ENCODE measurements at places on chromosomes 2 and 18.

DNA sequence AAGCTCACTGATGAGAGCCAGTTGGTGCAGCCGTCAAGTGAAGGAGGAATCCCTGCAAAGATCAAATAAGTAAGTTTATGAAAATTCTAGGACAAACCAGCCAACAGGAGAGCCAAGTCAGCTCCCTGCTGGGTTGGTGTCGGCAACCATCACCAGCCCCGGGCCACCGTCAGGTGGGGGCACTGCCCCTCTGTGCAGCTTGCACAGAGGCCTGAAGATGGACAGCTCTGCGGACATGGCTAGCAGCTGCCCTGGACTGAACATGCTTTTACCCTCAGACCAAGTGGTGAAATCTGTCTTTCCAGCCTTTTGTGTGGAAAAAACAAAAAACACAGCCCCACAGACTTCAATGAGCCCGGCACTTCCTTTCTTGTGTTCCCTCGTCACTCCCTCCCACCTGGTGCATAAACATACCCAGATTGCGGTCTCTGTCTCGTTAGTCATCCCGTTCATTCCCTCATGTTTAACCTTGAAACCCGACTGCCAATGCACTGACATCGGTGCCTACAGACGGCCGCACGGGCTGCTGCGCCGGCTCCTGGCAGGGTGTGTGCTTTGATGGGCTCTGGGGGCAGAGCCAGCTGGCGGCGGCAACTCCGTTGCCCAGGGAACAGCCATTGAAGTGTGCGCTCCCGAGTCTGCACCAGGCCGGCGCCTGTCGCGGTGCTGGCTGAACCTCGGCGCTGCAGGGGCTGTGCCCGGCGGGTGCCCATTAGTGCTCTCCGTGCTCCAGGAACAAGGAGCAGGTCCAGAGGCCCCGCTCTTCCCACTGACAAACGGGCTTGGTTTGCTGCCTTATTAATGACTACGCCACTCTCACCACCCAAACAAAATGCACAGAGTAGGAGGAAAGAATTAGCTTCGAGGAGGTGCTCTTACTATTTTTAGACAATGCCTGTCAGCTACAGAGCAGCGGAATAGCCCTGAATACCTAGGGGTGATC, 95.3 kb downstream of the EIPR1 start:
- DNase-seq, result no peak

GRCh38 chr18:42141439-42141838, 186.4 kb downstream of the PIK3C3 start:
- DNase-seq, result no peak

GRCh38 chr2:95271381-95271971, 2.8 kb upstream of the PROM2 start:
- no peak for DNase-seq

DNA sequence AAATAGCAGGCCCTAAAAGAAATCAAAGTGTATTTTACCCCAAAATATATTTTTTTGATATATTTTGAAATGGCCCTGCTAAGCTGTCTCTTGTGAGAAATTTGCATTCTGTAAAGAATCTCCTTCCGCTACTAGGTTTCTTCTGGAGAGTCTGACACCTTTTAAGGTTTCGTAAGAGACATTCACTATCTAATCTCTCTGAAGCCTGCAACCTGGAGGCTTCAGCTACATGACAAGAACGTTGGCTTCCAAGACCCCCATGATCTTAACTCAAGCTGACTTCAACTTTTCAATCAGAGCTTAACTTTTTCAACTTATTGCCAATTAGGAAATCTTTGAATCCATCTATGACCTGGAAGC, 1894.9 kb upstream of the LRRTM1 start:
- DNase-seq, result no peak

GRCh38 chr2:26732446-26732845, 31.6 kb upstream of the SLC35F6 start:
- no peak for DNase-seq

GRCh38 chr18:35106845-35107148, 65.6 kb downstream of the MAPRE2 start:
- no peak for DNase-seq

DNA sequence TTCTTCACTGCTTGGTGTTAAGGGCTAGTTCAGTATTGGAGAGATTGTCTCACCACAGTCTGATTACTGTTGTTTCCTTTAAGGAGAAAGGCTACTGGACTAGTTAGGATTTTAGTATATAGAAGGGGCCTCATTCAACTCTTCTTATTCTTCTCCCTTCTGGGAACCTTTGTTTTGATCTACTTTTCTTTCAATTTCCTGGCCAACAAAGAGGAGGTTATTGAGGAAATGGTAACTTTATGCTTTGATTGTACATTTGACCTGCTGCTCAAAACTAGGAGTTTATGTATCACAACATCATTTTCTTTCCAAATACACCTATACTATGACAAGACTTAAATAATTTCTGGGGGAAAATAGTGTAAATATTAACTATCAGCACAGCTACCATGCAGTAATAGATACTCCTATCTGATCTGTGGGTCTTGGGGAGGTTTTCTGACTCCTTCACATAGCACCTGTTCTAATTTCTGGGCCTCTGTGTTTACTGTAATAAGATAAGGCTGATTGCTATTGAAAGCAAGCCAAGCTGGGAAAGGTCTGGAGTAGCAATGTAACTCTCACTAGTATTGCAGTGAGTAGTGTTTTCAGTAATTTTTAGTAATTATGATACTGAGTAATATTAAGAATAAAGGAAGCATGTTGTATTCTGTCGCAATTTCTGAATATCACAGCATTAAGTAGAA, 395.3 kb downstream of the NUP35 start:
- DNase-seq, result no peak

DNA sequence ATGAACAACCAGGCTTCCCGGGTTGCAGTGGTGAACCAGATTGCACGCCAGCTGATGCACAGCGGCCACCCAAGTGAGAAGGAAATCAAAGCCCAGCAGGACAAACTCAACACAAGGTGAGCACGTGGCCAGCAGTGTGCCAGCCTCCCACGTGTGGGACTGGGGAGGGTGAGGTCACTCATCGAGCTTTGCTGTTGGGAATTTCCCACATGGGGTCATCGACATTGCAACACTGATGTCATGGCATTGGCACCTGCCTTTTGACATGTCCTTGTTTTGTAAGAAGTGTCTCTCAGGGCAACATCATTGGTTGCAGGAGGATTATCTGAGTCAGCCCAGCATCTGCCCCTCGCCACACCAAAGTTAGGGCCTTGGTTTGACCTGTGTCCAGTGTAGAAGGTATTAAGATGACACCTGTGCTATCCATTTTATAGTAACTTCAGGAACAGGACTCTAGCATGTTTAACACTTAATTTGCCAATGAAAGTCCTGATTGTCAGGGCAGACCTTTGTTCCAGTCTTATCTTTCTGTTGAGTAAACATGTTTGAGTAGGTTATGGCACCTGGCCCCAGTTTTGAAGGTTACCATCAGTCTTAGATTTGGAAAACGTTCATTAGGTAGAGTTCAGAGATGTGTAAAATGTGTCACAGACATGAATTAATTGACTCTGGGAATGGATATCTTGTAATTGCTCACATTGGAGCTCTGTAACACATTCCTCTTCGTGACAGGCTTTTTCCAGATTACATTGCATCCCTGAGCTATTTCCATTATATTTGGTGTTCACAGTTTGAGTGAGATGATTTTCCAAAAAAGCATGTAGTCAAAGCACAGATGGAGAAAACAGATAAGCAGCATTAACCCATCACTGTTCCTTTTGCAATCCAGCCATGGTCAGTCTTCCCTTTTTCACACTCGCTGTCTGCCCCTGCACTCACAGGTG, 93.3 kb upstream of the EML6 start:
- DNase-seq, result no peak

DNA sequence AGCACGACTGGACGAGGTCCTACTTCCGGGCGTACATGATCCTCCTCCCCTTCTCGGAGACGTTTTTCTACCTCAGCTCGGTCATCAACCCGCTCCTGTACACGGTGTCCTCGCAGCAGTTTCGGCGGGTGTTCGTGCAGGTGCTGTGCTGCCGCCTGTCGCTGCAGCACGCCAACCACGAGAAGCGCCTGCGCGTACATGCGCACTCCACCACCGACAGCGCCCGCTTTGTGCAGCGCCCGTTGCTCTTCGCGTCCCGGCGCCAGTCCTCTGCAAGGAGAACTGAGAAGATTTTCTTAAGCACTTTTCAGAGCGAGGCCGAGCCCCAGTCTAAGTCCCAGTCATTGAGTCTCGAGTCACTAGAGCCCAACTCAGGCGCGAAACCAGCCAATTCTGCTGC, 24.8 kb downstream of the LYPD1 start:
- no peak for DNase-seq

GRCh38 chr2:99841749-99842148, 300.6 kb downstream of the AFF3 start:
- no peak for DNase-seq

DNA sequence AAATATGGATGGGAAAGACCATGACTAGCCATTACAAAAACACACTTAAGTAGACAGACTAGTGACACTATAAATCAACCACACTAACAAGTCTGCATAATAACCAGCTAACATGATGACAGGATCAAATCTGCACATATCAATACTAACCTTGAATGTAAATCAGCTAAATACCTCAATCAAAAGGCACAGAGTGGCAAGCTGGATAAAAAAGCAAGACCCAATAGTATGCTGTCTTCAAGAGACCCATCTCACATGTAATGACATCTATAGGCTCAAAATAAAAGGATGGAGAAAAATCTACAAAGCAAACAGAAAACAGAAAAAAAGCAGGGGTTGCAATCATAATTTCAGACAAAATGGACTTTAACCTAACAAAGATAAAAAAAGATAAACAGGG, 16.3 kb downstream of the PFN4 start:
- no peak for DNase-seq

- DNase-seq, result no peak
Measured at GRCh38 chr2:108320326-108320922, 31.7 kb downstream of the SULT1C2 start.

- no peak for DNase-seq
Measured at GRCh38 chr2:176038694-176039093, 36.6 kb upstream of the LNPK start.

GRCh38 chr2:18833941-18834340, 244.6 kb upstream of the NT5C1B start:
- DNase-seq, result no peak

DNA sequence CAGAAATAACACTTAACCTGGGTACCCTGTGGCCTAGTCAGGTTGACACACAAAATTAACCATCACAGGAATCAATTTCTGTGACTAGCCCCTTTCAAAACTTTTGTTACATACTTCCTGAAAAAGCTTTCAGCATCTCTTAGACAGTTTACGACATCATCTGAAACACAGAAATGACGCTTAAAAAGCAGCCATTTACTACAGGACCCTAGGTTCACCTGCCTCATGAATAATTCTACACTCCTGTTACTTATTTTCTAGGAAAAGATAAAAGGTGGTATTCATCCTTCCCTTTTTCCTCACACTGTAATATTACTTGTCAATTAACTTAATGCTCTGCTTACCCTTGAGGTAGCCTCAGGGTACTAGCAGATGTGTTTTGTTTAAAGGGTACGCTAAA, 388.4 kb downstream of the IRS1 start:
- no peak for DNase-seq

DNA sequence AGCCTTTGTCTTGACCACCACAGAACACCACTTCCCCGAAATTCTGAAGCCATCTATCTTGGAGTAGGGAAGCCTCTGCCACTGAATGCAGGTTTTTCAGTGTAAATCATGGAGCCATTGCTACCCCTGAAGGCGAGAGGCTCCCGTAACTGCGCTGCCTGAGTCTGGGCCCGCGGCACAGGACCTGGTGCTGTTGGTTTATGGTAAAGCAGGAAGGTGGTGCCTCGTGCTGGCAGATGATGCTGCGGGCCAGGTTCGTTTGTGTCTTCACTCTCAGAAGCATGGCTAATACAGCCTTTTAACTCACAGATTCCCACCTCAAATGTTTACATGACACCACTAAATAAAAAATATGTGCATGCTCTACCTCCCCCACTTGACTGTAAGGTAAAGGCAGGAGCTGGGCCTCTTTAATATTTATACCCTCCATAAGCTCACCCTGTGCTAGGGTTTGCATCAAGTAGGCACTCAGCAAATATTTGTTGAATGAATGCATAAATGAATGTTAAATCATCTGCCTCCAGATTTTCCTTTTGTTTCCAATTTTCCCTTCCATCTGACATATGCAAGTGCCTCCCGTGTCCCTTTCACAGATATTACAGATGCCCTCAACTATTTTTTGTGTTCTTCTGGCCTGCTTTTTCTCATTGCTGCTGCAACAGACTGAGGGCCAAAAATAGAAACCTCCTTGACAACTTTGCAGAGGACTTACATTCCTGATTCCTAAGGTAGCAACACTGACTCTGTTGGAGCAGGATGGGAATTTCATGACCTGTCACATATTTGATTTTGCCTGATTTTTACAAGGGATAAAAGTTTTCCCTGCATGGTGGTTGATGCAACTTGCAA, 83.5 kb upstream of the CPO start:
- DNase-seq, result no peak

DNA sequence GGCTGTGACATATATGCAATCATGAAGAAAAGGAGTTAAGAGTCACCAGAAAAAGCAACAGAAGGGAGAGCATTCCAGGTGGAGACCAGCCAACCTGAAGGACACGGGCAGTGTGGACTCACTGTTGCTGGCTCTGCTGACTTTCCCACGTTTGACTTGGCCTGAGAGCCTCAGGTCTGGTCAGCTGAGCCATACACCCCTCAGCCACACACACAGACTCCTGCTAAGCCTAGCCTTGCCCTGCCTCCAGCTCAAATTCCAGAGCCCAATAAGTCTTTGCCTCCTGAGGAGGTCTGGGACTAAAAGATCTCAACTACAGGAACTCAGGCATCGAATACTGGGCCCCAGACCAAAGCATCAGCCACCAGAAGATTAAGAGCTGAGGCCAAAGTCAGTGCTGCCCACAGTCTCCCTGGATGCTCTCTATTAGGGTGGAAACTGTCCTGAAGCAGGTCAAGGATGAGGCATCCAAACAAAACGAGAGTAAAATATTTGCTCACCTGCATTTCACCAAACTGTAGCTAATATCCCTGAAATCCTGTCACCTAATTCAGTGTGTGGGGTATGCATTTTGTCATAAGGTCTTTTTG, 23.3 kb downstream of the CACNB4 start:
- no peak for DNase-seq

DNA sequence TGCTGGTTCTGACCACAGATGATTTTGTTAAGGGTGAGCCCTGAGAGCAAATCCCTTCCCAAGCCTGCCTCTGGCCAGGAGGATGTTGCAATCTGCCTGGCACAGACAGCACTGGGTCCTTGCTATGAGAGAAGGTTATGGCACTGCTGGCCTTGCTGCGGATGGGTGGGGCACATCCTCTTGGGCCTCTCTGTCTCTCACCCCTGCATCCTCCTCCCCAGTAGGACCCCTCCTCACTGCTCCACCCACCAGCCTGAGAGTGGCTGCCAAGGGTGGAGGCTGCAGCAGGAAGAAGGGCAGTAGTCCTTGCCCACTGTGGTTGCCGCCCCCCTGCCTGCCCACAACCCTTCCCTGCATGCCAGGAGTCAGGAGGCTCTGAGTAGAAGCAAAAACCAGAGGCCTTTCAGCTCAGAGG, 180.9 kb downstream of the ZBTB7C start:
- DNase-seq, result no peak

DNA sequence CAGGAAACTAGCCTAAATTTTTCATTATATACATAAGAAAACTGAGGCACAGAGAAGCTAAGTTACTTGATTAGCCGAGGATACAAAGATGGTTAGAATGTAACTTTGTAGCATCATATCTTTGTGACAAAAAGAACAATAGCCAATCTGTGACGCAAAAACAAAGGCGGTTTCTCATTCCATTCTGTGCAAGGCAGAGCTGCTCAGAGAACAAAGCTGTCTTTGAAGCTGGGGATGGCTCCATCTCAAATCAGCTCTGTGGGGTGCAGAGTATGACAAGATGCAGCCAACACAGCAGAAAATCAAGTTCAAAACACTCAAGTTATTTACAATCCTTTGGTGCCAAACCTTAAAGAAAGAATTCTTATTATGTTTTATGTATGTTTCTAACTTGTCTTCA, 81.9 kb upstream of the VWC2L start:
- no peak for DNase-seq

Measured in activated CD4-positive, alpha-beta T cell treated with anti-CD3 and anti-CD28 coated beads, Interleukin-2, amount 50 U/mL, for 1 hour (primary cell).